ENCODE measurements at places on chromosomes 2 and 18.

DNA sequence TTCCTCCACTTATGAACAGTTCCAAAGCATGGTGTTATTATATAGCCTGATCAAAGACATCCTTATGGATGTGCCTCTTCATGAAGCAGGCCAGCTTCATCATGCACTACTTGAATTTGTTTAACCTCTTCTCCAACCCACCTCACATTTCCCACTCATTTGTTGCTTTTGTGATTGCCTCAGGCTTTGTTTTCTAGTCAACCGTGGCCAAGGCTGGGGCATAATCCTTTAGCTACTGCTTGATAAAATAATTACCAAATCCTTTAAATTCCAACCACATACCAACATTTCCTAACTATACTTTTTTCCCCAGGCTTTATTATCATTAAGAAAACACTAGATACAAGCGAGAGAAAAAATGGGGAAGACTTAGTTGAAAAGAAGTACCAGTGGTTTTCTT is 39.6 kb upstream of the SCN1A start:
- DNase-seq: no peak

DNA sequence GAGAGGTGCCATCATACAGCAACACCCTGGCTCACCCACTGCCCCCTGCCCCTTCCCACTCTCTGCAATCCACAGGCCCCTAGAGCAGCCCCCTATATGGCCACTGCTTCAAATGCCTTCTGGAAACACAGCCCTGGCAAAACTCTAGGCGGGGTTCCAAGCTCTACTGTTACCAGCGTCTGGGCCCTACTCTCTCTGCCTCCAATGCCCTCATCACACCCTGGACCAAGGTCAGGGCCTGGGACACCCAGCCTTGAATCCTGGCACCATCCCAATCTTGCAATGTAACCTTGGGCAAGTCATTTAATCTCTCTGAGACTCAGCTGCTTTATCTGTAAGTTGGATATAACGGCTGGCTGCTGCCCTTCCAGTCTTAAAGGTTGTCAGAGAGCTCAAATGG is 39.2 kb upstream of the LOXHD1 start:
- DNase-seq: no peak

DNA sequence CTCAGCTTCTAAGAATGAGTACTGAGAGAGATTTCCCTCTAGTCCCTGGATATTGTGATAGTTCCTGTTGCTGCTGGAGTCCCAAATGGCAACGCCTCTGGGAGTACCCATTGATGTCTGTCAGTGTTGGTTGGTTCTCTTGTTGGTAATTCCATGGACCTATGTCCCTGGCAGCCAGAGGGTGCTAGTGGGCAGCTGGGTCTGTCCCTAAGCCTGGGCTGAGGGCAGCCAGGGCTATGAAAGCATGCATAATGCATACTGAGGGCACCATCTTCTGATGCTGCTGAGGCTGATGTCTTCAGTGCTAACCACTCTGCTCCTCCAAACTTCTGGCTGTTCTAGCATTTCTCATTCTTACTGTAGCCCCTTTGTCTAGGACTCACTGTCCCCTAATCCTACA is 35.9 kb downstream of the NABP1 start:
- no peak for DNase-seq

GRCh38 chr2:4995466-4995865 is 696.7 kb upstream of the SOX11 start:
- DNase-seq: no peak

DNA sequence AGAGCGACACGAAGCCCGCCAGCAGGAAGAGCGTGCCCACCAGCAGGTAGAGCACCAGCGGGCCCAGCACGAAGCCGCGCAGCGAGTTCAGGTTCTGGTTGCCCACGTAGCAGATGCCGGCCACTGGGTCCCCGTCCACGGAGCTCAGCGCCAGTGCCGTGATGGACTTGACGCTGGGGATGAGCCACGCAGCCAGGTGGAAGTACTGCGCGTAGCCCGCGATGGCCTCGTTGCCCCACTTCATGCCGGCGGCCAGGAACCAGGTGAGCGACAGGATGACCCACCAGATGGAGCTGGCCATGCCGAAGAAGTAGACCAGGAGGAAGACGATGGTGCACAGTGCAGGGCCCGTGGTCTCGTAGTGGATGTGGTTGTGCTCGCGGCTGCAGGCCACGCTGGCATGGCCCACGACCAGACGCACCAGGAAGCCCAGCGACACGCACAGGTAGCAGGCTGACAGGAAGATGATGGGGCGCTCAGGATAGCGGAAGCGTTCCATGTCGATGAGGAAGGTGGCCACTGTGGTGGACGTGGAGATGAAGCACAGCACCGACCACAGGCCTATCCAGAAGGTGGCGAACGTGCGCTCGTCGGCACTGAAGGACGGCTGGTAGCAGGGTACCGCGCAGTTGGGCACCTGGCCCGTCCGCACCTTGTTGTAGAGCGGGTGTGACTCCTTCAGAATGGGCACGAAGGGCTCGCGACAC is 2.1 kb downstream of the FZD5 start:
- no peak for DNase-seq

- DNase-seq: no peak
These were observed 25.5 kb downstream of the SP5 start for GRCh38 chr2:170740660-170741059.

DNA sequence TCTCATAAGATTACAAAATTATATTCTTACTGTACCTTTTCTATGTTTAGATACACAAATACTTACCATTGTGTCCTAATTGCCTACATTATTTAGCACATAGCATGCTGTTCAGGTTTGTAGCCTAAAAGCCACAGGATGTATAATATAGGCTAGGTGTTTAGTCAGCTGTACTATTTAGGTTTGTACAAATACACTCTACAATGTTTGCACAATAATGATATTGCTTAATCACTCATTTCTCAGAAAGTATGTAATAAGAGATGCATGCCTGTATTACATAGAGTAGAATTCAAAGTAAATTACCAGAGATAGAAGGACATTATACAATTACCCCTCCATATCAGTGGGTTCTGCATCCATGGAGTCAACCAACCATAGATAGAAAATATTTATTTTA is 201.1 kb upstream of the COL3A1 start:
- no peak for DNase-seq

DNA sequence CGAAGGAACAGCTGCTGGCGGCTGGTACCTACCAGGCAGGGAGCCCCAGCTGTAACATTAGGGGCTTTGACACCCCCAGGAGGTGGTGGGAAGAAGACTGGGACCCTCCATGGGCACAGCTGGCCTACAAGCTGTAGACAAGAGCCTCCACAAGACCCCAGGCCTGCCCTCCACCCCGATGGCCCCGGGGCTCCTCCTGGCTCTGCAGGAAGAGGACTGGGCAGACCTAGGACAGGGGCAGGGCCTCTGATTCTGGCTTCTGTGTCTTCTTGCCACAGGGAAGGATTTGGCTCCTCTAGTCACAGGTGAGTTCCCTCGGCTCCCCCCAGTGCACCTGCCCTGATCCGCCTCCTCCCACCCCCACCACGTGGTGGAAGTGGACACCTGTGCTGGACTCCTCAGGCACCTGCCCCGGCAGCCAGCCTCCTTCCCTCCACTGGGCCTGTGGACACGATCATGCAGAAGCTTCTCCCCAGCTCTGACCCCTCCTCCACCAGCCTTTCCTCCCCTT is 53.4 kb upstream of the ODC1 start:
- no peak for DNase-seq

DNA sequence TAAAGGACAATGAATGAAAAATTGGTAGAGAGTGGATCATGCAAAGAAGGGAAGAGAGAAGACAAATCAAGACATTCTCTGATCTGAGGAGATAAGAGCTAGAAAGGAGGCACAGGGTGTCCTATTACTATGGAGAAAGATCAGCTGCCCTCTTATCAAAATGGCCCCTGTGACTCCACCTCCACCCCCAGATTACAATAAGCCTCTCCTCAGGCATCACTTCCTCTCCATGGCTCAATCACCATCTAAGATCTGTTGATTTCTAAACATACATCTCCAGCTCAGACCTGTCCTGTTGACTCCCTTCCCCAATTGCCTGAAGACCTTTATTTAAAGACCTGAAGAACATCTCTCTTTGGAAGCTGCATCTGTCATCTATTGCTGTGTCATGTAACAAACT is 43.2 kb downstream of the SP100 start:
- DNase-seq: no peak

DNA sequence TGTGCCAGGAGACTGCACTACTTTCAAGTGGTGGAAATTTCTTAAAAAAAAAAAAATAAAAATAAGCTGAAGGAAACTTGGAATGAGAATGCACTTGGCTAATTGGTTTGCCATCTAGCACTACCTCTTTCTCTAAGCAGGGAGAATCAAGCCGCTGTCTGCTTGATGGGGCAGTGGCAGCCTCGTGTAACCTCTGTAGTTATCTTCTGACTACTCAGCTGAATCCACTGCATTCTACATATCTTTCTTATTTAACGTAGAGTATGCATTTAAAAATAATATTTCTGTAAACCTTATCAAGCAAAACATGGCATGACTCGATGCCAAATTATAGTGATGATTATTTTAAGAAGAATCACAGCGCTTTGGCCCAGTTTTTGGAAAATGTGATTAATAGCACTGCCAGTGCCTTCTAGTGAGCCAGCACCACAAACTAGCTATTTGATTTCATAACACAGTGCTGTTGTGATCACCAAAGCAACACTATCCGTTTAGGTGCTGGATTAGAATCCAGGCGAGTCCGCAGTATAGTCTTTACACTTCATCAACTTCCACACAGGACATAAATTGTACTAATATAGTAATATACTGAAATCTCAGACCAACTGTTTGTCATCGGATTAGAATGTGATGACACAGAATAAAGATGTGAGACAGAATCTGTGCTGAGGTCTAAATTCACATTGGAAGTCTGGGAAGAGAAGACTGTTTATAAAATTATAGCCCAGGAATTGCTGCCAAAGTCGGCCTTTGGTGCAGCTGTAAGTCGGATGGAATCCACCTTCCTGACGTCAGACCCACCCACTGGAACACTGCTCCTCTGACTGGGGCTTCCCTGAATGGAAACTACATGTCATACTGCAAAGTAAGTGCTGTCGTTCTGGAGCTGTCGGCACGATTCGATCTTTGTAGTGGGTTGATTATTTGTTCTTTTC is 136.5 kb upstream of the ETAA1 start:
- no peak for DNase-seq

DNA sequence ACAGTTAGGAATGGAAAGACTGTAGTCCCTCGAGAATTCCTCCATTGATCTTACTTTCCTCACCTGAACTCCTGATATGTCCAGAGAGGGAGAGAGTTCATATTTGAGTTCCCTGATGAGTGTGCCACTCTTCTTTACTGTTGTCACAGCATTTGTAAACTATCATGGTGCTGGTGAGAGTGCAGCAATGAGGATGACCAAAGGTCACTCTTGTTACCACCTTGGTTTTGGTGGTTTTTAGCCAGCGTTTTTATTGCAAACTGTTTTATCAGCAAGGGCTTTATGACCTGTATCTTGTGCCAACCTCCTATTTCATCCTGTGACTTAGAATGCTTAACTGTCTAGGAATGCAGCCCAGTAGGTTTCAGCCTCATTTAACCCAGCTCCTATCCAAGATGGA is 1062.5 kb downstream of the BCL11A start:
- no peak for DNase-seq

DNA sequence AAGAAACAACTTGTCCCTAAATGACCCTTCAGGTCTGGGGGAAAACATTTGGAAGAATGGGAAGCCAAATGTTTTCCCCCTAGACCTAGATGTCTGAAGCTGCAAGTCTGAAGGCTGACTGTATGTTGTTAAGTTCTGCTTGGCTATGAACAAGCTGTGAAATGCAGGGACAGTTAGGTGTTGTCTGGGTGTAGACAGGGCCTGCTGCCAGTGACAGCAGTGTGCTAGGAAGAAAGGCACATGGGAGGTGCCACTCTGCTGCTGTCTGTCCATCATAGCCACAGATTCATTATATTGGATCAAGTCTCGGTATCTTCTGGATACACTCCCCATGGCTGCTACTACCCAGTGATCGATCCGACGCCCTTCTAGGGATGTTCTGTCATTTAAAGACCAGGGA is 265.9 kb upstream of the PXDN start:
- no peak for DNase-seq

GRCh38 chr2:226883296-226883795 is 47.5 kb downstream of the RHBDD1 start:
- DNase-seq: no peak

GRCh38 chr2:9975328-9975727 is 23.8 kb downstream of the GRHL1 start:
- DNase-seq: no peak

GRCh38 chr18:305003-305501 is 37.2 kb upstream of the THOC1 start:
- no peak for DNase-seq

DNA sequence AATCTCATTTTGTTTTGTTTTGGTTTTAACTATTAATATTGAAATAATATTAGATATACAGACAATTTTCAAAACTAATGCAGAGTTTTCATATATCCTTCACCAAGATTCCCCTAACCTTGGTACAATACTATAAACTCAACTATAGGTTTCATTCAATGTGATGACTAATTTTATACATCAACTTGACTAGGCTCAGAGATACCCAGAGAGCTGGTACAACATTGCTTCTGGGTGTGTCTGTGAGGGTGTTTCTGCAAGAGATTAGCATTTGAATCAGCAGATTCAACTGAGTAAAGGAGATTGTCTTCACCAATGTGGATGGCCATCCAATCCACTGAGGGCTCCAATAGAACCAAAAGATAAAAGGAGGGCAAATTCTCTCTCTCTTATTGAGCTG is 221.3 kb upstream of the CRIM1 start:
- DNase-seq: no peak

DNA sequence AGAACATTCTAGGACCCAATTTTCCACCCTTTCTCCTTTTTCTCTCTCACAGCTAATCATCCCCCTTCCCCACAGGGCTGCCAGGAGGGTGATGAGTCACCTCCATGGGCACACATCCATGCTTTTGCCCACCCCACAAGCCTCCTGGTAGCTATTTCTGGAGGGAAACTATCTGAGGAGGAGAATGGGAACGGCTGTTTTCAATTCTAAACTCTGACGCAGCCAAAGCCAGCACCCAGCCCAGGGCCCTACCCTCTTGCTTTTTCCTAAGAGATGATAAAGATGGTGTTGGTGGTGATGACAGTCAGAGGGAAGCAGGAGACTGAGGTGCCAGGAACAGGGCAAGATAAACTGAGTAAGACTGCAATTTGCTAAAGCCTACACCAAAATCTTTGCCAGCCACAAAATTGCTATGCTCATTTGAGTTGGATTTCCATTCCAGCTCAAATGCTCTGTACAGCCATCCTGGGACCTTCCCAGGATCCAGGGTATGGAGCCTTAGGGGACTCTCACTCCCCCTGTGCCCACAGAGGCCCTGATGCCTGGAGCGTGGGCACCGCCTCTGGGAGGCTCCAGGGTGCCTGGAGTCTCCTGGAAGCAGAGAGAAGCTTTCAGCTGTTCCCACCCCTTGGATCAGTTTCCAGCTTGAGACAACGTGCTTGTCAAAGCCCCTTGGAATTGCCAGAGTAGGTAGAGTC is 62.0 kb upstream of the FZD7 start:
- DNase-seq: no peak

DNA sequence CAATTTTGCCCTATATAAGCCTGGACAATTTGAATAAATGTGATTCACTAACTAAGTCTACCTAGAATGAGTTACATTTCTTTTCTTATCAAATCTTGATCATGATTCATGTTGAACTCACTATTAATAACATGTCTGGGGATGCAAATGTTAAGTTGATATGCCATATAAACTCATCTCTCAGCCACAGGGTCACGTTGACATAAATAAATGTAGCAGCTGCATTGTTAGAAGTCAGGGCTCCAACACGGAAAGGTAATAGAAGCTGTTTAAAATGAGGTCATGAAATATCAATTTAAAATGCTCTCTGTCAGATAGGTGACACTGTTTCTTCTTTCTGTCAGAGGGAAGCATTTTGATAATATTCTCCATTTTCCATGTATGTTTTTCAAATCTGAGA is 521.9 kb downstream of the CCDC85A start:
- DNase-seq: no peak

Data from CD4-positive, alpha-beta T cell treated with Interleukin-2 at 100 ng/mL for 4 hours (primary cell).